CD4-positive, alpha-beta T cell (primary cell): ENCODE measurements at places on chromosomes 7 and 10. TPM values are rescaled to one million over a fixed set of nuclear protein-coding genes. Genes with fewer than 3 reads are reported as not detected.

USP6NL gene
- total RNA-seq = 5.2 TPM

DNA sequence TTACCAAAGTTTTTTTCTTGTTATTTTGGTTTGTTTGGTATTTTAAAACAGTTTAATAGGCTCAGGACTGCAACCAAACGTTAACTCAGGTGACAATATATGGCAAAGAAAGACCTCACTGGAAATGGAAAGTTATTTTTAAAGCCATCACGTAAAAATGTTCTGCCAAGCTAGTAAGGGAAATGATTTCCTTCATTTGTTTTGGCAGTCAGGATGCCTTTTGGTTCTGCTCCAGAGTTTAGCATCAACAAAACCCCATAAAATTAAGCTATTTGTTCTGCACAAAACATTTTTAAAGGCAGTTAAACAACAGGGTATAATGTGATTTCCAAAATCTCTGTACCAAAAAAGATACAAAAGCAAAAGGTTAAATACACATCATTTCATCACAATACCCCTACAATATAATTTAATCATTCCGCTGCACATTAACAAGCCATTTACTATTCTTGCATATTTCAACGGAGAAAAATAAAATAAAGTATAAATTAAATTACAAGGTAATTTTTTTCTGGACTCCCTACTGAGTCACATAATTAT is 172.4 kb downstream of the SEMA3E start:
- no peak overlapping the region for H3K27ac ChIP-seq
- no peaks in the 10 kb centered on the region for H3K36me3 ChIP-seq
- no peak overlapping the region for H3K4me3 ChIP-seq
- no peak for DNase-seq

TMEM213 gene
- not detected for total RNA-seq

GRCh38 chr10:104076743-104077160 is 8.9 kb downstream of the COL17A1 start:
- H3K4me3 ChIP-seq = no peak overlapping the region
- H3K27me3 ChIP-seq = no peaks in the 10 kb centered on the region
- H3K27ac ChIP-seq = no peak overlapping the region
- no peak for DNase-seq
- H3K36me3 ChIP-seq = no peaks in the 10 kb centered on the region

GNGT1 gene
- total RNA-seq = not detected

MYPN gene
- total RNA-seq = not detected

GRCh38 chr10:18409599-18410397 is 241.6 kb downstream of the NSUN6 start:
- H3K36me3 ChIP-seq = no peaks in the 10 kb centered on the region
- no peak for DNase-seq
- no peaks in the 10 kb centered on the region for H3K27me3 ChIP-seq
- H3K4me1 ChIP-seq = no peaks in the 10 kb centered on the region
- no peak overlapping the region for H3K27ac ChIP-seq
- H3K4me3 ChIP-seq = no peak overlapping the region

FAM221A gene
- total RNA-seq = 1.8 TPM

GRCh38 chr7:143073556-143073955 is 21.4 kb downstream of the OR6V1 start:
- H3K36me3 ChIP-seq = no peaks in the 10 kb centered on the region
- no peak overlapping the region for H3K27ac ChIP-seq
- H3K27me3 ChIP-seq = peaks cover 4% of the 10 kb centered on the region
- H3K4me3 ChIP-seq = no peak overlapping the region
- DNase-seq = no peak
- H3K4me1 ChIP-seq = no peaks in the 10 kb centered on the region

DNA sequence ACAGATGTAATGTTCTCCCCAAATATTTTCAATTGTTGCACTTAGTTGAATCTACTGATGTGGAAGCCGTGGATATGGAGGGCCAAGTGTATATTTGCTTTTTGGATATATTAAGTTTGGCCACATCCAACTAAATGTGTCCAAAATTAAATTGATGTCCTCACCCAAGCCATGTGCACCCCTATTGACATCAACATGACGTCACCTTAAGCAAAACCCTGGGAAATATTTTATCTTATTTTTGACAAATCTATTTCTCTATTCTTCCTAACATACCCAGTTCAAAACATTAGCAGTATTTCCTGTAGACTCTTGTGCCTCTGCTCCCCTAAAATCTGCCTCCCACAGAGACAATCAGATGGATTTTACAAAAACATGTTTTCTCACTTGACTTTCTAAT is 652.5 kb downstream of the PCDH15 start:
- no peaks in the 10 kb centered on the region for H3K4me1 ChIP-seq
- H3K4me3 ChIP-seq = no peak overlapping the region
- no peak for DNase-seq
- H3K36me3 ChIP-seq = no peaks in the 10 kb centered on the region

DNA sequence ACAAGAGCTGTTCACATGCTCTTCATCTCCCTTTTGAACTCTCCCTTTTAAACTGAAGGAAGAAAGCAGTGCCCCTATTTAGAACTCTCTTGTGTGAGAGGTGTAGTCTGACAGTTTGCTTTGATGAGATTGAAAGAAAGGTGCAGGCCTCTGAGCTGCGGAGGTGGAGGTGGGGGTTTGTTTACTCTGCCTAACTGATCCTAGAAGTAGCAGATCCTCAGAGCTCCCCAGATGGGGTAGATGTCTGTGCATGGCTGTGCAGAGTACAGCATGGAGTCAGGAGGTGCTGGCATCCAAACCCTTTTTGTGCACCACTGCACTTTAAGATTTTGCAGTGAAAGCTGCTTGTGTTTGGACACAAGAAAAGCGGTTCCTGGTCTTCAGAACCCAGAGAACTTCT is 58.3 kb downstream of the MINDY4 start:
- DNase-seq = no peak
- no peaks in the 10 kb centered on the region for H3K4me1 ChIP-seq
- no peak overlapping the region for H3K4me3 ChIP-seq
- no peak overlapping the region for H3K27ac ChIP-seq
- H3K27me3 ChIP-seq = no peaks in the 10 kb centered on the region
- H3K36me3 ChIP-seq = no peaks in the 10 kb centered on the region

GRCh38 chr10:96047004-96047649 is 3.7 kb downstream of the CCNJ start:
- no peak for DNase-seq
- no peak overlapping the region for H3K4me3 ChIP-seq
- peaks cover 30% of the 10 kb centered on the region for H3K36me3 ChIP-seq
- no peak overlapping the region for H3K27ac ChIP-seq
- H3K27me3 ChIP-seq = no peaks in the 10 kb centered on the region
- peaks cover 21% of the 10 kb centered on the region for H3K4me1 ChIP-seq

GRCh38 chr10:9302140-9302746 is 1247.8 kb downstream of the GATA3 start:
- H3K27me3 ChIP-seq = no peaks in the 10 kb centered on the region
- no peaks in the 10 kb centered on the region for H3K36me3 ChIP-seq
- H3K4me3 ChIP-seq = no peak overlapping the region

SAMD9L gene
- 7.9 TPM for total RNA-seq

ASIC3 gene
- total RNA-seq = 13.8 TPM

DNA sequence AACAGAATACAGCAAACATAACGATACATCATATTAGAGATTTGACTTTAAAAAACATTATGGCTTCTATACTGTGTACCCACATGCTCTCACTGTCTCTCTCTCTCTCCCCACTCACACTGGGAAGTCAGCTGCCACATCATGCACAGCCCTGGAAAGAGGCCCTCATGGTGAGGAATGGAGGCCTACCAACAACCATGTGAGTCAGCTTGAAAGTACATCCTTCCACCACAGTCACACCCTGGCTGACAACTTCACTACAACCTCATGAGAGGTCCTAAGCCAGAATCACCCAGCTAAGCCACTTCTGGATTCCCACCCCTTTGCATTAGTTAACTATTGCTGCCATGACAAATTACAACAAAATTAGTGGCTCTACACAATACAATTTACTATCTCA is 23.3 kb upstream of the GPR22 start:
- peaks cover 3% of the 10 kb centered on the region for H3K36me3 ChIP-seq
- no peak overlapping the region for H3K4me3 ChIP-seq
- DNase-seq = no peak
- H3K27ac ChIP-seq = no peak overlapping the region
